CD4-positive, alpha-beta T cell treated with Interleukin-1 beta for 1 hour (primary cell): ENCODE measurements at places on chromosomes 4 and X.

DNA sequence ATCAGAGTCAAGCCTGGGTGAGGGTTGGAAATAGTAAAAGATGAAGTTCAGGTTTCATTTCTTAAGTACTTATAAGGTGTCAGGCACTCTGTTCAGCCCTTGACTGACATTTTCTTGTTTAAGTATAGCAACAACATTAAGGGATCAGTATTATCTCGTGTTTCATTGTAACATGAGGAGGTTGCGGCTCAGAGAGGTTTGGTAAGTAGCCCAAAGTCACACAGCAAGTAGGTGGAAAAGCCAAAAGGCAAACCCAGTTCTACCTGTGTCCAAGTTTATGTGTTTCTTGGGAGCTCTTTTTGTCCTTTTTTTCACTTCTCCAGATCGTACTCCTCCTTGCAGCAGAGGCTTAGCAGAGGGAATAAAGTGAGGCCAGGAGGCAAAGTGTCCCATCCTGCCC is 337.5 kb upstream of the KLF3 start:
- no peak for DNase-seq

DNA sequence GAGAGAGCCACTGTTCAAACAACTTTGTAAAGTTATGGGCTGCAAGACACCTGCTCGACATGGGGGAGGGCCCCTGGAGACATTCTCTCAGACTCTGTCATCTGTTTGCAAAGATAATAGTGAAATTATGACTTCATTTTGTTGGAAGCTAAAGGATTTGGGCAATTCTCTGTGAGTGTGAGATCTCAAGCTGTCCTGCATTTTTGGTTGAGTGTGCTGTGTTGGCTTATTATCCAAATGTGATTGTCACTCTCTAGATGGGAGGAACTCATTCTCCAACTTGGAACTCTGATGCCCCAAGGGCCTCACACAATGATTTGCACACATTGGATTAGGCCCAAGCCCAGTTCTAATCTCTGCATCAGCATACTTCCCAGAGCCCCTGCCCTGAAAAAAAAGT is 63.7 kb downstream of the STK32B start:
- no peak for DNase-seq

GRCh38 chr4:140652601-140653000 is 83.8 kb upstream of the UCP1 start:
- no peak for DNase-seq

- no peak for DNase-seq
These were observed 2.6 kb downstream of the EVC2 start for GRCh38 chr4:5705647-5706320.

DNA sequence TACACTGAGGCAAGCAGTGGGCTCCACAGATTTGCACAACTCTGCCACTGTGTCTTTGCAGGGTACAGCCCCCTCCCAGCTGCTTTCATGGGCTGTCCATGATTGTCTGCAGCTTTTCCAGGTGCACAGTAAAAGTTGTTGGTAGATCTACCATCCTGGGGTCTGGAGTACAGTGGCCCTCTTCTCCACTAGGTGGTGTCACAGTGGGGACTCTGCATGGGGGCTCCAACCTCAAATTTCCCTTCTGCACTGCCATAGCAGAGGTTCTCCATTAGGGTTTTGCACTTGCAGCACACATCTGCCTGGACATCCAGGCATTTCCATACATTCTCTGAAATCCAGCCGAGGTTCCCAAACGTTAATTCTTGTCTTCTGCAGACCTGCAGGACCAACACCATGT is 1002.3 kb downstream of the FAM133A start:
- no peak for DNase-seq

GRCh38 chrX:120781403-120781802 is 94.3 kb downstream of the CT47B1 start:
- no peak for DNase-seq

- DNase-seq = no peak
These were observed 35.9 kb upstream of the CXorf38 start for GRCh38 chrX:40683245-40683644.

DNA sequence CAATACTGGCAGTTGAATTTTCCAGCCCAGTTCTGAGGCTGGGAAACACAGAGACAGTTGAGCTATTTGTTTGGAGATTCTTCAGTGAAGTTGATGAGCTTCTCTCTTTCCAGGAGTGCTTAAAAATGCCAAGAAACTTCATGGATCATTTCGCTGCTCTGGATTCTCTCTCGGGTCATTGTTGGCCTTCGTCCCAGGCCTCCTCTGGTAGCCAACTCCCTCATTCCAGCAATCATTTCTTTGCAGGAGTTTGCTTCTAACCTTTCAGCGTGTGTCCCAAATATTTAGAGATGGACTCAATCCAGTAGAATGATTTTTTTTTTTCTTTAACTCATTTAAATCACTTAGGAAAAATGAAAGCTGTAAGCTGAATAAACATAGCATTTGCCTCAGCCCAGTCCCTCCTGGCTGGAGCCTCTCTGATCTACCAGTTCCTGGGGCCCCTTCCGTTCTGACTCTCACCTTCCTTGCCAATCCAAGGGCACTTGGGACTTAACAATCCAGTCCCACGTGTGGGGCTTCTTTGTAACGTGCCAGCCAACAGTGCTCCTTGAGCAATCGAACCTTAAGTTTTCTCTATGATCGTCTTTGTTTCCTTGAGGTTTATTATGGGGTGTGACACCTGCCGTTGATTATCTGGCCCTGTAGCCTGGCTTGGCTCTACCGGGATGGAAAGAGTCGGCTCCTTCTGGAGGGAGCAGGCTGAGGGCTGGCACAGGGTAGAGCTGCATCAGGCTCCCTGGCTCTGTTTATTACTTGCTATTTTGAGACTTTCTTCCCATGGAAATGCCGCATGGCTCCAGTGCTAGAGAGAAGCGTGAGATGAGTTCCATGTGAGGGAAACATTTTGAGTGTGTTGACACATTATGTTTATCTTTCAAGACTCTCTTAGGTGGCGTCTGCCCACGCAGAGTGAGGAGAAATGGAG is 80.4 kb upstream of the GPC4 start:
- DNase-seq = no peak

DNA sequence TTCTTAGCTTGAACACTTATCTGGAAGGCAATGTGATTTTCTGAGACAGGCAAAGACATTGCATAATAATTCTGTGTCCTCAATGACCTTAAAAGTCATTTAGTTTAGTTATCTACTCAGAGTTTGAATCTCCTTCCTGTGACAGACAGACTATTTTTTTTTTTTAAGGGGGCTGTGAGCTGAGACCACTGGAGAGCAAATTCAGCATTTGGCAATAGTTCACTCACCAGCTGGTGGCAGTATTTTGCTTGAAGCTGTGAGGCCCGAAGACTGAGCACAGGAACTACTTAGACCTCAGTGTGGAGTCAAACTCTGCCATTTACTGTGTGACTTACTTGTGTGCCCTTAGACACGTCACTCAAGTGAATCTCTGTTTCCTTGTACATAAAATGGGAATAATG is 22.9 kb upstream of the CPE start:
- no peak for DNase-seq

- no peak for DNase-seq
These were observed 16.7 kb upstream of the FRAS1 start for GRCh38 chr4:78040431-78040830.

- DNase-seq = no peak
These were observed 2.7 kb downstream of the PCDH10 start for GRCh38 chr4:133151691-133152329.

GRCh38 chrX:53442322-53442631 is 8.1 kb upstream of the HSD17B10 start:
- DNase-seq = no peak

GRCh38 chrX:110146521-110146920 is 143.6 kb downstream of the TMEM164 start:
- peak; percentile 48 for DNase-seq

DNA sequence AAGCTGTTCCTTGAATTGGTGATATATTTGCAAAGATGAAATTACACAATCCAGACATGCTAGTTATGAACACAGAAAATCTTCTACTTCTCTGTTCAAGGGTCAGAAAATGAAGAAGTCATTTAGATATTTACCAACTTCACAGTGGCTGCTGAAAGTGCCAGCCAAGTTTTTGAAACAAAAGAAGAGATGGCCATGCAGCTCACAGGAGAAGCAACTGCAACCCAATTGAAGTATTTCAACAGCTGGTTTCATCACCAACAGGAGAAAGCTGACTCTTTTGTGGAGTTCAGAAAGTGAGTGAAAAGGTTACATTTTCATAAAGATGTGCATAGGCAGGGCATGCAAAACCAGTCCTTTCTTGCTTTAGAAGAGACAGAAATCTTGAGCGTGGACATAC is 70.1 kb upstream of the LSM6 start:
- DNase-seq = peak; percentile 17
